ENCODE measurements at places on chromosomes 4 and X.

DNA sequence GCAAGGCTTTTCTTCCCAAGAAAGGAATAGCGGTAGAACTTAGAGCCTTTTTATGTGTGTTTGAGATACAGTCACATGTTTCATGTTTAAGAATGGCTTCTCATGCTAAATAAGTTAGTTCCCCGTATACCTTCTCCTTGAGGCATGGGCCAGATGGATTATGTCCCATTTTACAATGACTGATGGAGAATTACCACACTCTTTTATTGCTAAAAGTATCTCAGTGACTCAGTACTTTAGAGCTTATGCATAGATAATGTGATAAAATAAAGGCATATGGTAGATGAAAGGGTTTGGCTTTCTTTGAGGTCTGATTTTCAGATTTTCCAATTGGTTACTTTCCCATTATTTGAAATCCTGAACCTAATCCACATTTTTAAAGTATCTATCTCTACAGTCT, 121.8 kb upstream of the BMPR1B start:
- no peak for DNase-seq

DNA sequence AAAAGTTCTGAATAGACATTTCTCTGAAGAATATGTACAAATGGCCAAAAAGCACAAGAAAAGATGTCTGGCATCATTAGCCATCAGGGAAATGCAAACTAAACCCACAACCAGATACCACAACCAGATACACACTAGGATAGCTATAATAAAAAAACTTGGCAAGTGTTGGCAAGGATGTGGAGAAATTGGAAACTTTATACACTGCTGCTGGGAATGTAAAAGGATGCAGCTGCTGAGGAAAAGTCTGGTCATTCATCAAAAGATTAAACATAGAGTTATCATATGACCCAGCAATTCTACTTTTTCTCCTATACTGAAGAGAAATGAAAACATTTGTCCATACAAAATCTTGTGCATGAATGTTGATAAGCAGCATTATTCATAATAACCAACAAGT, 92.3 kb downstream of the UCHL1 start:
- DNase-seq: no peak

- no peak for DNase-seq
Measured at GRCh38 chr4:98293104-98293887, 32.1 kb downstream of the RAP1GDS1 start.

DNA sequence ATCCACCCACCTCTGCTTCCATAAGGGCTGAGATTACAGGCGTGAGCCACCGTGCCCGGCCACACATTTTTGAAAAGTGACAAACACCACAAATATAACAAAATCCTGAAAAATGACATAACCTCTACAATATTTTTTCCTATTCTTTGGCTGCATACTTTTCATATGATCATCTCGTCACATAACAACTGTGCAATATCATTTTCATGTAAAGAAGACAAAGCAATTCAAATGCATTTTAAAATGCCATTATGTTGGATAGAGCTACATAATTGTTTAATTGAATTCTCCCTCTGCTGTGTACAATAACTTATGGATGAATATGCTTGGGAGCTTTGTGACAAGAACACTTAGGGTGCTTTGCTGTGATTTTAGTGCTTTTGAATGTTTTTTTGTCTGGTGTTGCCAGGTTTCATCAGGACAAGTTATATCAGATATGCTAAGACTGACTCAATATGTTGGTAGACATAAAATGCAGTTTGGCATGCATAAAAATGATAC, 132.9 kb downstream of the CHIC2 start:
- no peak for DNase-seq

GRCh38 chr4:111045992-111046391, 423.1 kb upstream of the PITX2 start:
- no peak for DNase-seq

DNA sequence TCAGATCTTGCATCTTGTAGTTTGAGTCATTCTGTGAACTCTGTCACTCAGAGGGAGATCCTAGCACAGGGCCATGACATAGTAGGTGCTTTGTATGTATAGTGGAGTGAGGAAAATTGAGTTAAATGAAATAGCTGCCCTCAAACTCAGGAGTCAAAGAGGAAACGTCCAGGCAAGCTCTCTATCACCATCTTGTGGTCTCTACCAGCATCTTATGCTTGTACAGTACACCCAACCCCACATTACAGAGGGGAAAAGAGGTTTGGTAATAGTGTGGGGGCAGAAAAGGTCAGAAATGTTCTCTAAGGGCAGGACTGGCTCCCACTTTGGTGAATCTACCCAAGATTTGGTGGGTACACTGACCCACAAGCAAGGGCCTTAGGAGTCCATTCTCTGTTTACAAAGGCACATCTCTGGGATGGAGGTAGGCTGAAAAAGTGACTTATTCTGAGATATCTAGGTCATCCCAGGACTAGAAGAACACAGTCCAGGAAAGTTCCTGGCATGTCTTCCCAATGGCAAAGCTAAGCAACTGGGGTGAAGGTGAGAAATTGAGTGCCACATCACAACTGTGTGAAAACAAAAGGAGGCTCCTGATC, 131.8 kb downstream of the OR13H1 start:
- DNase-seq: no peak

DNA sequence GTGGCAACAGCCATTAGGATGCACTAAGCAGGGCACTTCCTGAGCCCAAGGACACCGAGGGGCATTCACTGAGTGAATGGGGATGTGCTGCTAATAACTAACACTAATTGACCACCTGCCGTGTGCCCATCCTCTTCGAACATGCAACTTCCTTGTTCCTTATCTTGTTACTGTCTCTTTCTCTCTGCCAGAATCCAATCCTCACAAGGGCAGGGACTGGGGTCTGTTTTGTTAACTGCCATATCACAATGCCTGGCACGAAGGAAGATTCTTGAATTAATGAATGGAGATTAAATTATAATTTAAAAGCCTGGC, 1.3 kb downstream of the ERAS start:
- no peak for DNase-seq

DNA sequence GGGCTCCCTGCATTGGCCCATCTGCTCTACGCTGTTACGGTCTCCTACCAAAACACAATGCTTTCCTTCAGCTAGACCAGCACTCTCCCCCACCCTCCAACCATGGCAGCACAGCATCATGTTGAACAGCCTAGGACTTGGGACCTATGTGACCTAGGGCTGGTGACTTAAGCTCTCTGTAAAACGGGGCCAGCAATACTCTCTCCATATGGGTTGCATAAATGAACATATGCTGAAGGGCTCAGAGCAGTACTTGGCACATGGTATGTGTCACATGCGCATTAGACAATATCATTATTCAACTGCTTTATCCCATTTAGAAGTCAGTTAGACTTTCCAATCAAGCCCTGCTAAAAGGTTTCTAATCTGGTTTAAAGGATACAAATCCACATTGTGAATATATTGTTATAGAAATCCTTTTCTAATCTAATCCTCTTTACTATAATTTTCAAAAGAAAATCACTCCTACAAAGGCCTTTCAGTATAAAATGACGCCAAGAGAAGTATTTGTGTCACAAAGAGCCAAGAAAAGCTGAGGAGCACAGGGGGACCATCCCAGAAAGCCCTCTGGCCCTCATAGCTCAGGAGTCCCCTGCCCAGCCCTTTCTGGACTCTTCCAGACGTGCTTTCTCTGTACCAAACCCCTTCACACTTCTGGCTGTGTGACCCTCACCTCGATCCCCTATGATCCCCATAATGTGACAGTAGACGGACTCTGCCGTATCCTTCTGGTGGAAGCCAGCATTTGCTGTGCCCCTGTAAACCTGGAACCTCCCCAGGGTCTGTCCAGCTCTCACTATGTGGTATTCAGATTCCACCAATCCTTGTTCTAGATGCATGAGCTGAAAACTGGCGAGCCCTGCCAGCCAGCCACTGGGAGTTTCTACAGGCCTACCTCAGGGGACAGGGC, 42.3 kb downstream of the NSG1 start:
- no peak for DNase-seq

- no peak for DNase-seq
Measured at GRCh38 chrX:103101299-103102042, 8.5 kb upstream of the NXF3 start.

DNA sequence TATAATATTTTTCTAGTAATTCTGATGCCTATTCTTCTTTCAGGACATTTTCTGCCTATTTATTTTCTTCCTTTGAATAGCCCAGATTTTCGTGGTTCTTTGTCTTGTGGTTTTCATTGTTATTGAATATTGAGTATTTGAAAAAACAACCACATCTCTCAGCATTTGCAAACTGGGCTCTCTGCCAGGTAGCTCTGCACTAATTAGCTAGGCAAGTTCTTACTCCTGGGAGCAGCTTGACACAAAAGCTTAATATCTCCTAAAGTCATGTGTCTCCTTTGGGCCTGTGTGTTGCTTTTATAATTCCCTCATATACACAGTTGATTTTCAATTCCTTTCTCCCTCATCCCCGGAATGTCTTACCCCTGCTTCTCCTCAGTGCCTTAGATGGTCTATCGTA, 413.5 kb upstream of the GRIA3 start:
- DNase-seq: no peak

- no peak for DNase-seq
Measured at GRCh38 chr4:42216664-42217063, 64.2 kb upstream of the BEND4 start.

GRCh38 chrX:124211312-124211942, 121.0 kb upstream of the TEX13D start:
- no peak for DNase-seq

GRCh38 chr4:145735827-145736226, 55.9 kb downstream of the C4orf51 start:
- DNase-seq: no peak

Data from activated gamma-delta T cell treated with anti-CD3 and anti-CD28 coated beads, Interleukin-2, amount 50 U/mL, for 16 hours (primary cell).